ENCODE measurements at places on chromosomes 7 and 10. TPM values are rescaled to one million over a fixed set of nuclear protein-coding genes. Genes with fewer than 3 reads are reported as not detected.

GRCh38 chr10:71725998-71726579 is 6.5 kb upstream of the C10orf105 start:
- no peaks in the 10 kb centered on the region for H3K36me3 ChIP-seq
- peak; percentile 38 for DNase-seq
- peak overlapping the region; percentile 59 for H3K4me3 ChIP-seq
- H3K27me3 ChIP-seq: no peaks in the 10 kb centered on the region
- H3K27ac ChIP-seq: peak overlapping the region; percentile 99

- H3K27me3 ChIP-seq: peaks cover 8% of the 10 kb centered on the region
- peaks cover 80% of the 10 kb centered on the region for H3K4me1 ChIP-seq
- H3K36me3 ChIP-seq: peaks cover 5% of the 10 kb centered on the region
These were observed 99.9 kb downstream of the CUBN start for GRCh38 chr10:17029581-17030271.

GRCh38 chr7:825386-825785 is 6.9 kb upstream of the SUN1 start:
- H3K4me3 ChIP-seq: no peak overlapping the region
- no peak for DNase-seq
- peaks cover 9% of the 10 kb centered on the region for H3K4me1 ChIP-seq

- H3K27me3 ChIP-seq: no peaks in the 10 kb centered on the region
- peaks cover 13% of the 10 kb centered on the region for H3K36me3 ChIP-seq
- H3K27ac ChIP-seq: peak overlapping the region; percentile 78
- no peak for DNase-seq
- H3K4me3 ChIP-seq: no peak overlapping the region
These were observed 4.3 kb upstream of the GDI2 start for GRCh38 chr10:5817322-5818047.

DNA sequence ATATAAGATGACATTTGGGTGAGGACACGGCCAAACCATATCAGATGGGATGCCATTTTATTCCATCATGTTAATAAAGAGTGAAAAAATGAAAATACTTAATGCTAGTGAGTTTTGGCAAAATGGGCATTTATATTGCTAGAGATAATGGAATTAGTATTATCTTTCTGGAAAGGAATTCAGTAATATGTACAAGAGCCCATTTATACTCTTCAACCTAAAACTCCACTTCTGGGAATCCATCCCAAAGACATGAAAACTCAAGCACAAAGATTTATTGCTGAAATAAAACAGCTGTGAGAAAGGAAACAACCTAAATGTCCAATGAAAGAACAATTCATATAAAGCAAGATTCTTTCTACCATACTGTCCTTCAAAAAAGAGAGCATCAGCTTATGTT is 96.0 kb upstream of the TMEM168 start:
- peaks cover 5% of the 10 kb centered on the region for H3K4me1 ChIP-seq
- H3K27me3 ChIP-seq: no peaks in the 10 kb centered on the region
- DNase-seq: no peak
- H3K27ac ChIP-seq: no peak overlapping the region
- H3K4me3 ChIP-seq: no peak overlapping the region

DNA sequence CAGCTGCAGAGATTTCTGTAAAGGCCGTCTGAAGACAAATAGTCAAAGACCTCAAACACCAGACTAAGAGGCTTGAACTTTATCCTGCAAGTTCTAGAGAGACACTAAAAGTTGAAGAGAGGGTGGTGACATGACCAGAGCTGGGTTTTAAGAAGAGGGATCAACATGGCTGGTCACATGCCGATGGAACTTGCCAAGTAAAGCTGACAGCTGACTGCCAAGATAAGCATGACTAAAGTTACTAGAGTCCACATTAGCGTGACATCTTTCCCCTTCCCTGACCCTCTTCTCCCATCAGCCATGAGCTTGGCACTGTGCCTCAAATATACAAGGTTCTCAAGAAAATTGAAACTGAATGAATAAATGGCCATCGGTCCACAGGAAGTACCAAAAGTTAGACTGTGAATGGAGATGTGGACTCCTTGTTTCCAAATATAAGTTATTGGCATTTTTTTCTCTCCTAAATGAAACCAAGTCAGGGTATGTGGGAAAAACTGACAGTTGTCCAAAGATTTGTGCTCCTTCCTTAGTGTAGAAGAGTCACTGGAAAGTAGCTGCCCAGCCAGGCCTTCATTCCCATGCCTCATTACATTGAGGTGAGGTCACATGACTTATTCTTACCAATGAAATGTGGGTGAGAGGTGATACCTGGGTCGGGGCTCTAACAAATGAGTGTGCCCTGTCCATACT is 24.5 kb downstream of the XPNPEP1 start:
- H3K27me3 ChIP-seq: no peaks in the 10 kb centered on the region
- no peak overlapping the region for H3K27ac ChIP-seq
- H3K36me3 ChIP-seq: peaks cover 47% of the 10 kb centered on the region
- H3K4me3 ChIP-seq: no peak overlapping the region
- peaks cover 49% of the 10 kb centered on the region for H3K4me1 ChIP-seq

DNA sequence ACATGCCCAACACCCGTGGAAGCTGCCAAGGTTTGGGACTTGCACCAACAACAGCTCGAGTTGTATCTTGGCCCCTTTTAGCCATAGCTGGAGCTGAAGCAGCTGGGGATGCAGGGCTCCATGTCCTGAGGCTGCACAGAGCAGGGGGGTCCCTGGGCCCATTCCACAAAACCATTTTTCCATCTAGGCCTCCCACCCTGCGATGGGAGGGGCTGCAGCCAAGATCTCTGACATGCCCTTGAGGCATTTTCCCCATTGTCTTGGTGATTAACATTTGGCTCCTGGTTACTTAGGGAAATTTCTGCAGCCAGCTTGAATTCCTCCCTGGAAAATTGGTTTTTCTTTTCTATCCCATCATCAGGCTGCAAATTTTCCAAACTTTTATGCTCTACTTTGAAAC is 637.8 kb upstream of the VSTM2A start:
- no peaks in the 10 kb centered on the region for H3K27me3 ChIP-seq
- H3K4me1 ChIP-seq: no peaks in the 10 kb centered on the region
- no peak overlapping the region for H3K27ac ChIP-seq
- no peak overlapping the region for H3K4me3 ChIP-seq
- H3K36me3 ChIP-seq: no peaks in the 10 kb centered on the region

- no peaks in the 10 kb centered on the region for H3K4me1 ChIP-seq
- H3K4me3 ChIP-seq: no peak overlapping the region
- no peaks in the 10 kb centered on the region for H3K36me3 ChIP-seq
- no peak for DNase-seq
These were observed 147.0 kb downstream of the NRP1 start for GRCh38 chr10:33187427-33187999.

DNA sequence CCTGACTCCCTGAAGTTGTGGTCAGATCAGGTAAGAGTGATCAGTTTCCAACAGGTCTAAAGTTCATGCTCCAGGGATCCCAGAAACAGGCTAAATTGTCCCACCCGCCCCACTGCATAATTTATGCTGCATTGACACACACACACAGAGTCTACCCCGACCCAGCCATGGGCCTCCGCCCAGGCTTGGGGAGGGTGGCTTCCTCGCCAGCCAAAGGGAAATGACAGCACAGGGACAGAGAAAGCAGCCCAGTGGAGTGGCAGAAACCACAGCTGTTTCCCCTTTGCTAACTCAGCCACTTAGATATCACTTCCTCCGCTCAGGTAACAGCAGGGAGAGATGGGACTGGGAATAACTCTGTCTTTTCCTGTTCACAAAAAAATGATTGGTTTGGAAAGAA is 9.4 kb downstream of the SH3PXD2A start:
- H3K27ac ChIP-seq: peak overlapping the region; percentile 71
- peaks cover 20% of the 10 kb centered on the region for H3K27me3 ChIP-seq
- H3K4me3 ChIP-seq: peak overlapping the region; percentile 55
- peaks cover 17% of the 10 kb centered on the region for H3K4me1 ChIP-seq
- DNase-seq: peak; percentile 41

DNA sequence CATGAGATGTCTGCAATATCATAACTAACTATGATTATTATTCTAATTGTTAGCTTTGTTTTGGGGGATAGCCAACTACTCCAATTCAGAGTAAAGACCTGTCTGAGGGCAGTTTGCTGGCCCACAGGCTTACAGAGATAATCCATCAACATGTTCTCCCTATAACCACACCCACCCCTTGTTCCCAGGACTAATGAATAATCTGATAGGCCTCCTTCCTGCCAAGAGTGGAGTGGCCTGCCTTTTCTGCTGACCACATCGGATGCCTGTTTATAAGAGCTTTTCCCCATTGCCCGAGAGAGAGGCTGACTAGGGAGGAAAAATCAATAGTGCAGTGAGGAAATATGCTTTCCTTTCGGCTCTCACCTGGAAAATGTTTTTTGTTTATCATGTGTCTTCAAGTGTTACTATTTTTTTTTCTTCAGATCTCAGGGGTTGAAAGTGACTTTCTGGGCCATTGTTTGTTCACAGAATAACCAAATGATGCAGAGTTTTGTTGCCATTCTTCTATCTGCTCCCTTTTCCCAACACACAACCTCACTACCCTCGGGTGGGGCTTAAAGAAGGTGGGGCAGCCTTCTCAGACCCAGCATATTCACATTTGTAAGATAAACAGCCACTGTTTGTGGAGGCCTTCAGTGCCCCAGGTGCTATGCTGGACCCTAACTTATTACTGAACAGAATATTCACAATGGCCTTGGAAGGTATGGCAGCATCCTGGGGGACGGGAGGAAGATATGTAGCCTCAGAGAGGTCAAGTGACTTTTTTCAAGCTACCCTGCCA is 38.4 kb downstream of the PLPP4 start:
- no peak for DNase-seq
- no peak overlapping the region for H3K4me3 ChIP-seq
- H3K4me1 ChIP-seq: no peaks in the 10 kb centered on the region
- H3K27ac ChIP-seq: no peak overlapping the region

GRCh38 chr10:17244700-17245365 is 16.8 kb downstream of the VIM start:
- H3K4me3 ChIP-seq: no peak overlapping the region
- H3K27ac ChIP-seq: no peak overlapping the region
- H3K27me3 ChIP-seq: peaks cover 3% of the 10 kb centered on the region
- no peak for DNase-seq
- H3K36me3 ChIP-seq: peaks cover 8% of the 10 kb centered on the region
- H3K4me1 ChIP-seq: no peaks in the 10 kb centered on the region

- peaks cover 14% of the 10 kb centered on the region for H3K4me1 ChIP-seq
- H3K27ac ChIP-seq: peak overlapping the region; percentile 82
- H3K27me3 ChIP-seq: no peaks in the 10 kb centered on the region
- DNase-seq: no peak
These were observed 65.6 kb downstream of the IGF2BP3 start for GRCh38 chr7:23404546-23405239.

GRCh38 chr7:95295397-95295796 is 28.9 kb downstream of the PON1 start:
- H3K4me3 ChIP-seq: no peak overlapping the region
- peaks cover 2% of the 10 kb centered on the region for H3K27me3 ChIP-seq
- H3K27ac ChIP-seq: no peak overlapping the region
- H3K36me3 ChIP-seq: no peaks in the 10 kb centered on the region
- no peaks in the 10 kb centered on the region for H3K4me1 ChIP-seq
- DNase-seq: no peak

ENKUR gene
- total RNA-seq: not detected

ANLN gene
- total RNA-seq: 23.8 TPM

ANXA8 gene
- total RNA-seq: 0.12 TPM

EN2 gene
- total RNA-seq: not detected

BLNK gene
- not detected for total RNA-seq

SRGN gene
- total RNA-seq: 1,242 TPM

IRF5 gene
- total RNA-seq: 21.2 TPM

PLXDC2 gene
- not detected for total RNA-seq

HABP2 gene
- total RNA-seq: not detected

NUTM2D gene
- 2.2 TPM for total RNA-seq

FAM180A gene
- not detected for total RNA-seq
